ENCODE measurements at places on chromosomes 4 and X. TPM values are rescaled to one million over a fixed set of nuclear protein-coding genes. Genes with fewer than 3 reads are reported as not detected.

The PRDM8 gene
- not detected for total RNA-seq

The CLCN5 gene
- 29.8 TPM for total RNA-seq

The HDX gene
- total RNA-seq: 1.2 TPM

The FAM236D gene
- not detected for total RNA-seq

The DGAT2L6 gene
- total RNA-seq: not detected

The PNMA6F gene
- total RNA-seq: not detected

The TLR3 gene
- total RNA-seq: 4.3 TPM

The APLN gene
- 0.11 TPM for total RNA-seq

The MAGEA11 gene
- total RNA-seq: not detected

The DAPP1 gene
- total RNA-seq: 71.1 TPM

The CYTL1 gene
- not detected for total RNA-seq

The QDPR gene
- 6.3 TPM for total RNA-seq

The CLNK gene
- not detected for total RNA-seq

The MAP3K15 gene
- total RNA-seq: under 0.01 TPM

The MAGIX gene
- total RNA-seq: 21.6 TPM

The SOWAHD gene
- total RNA-seq: not detected

The FRAS1 gene
- 25.9 TPM for total RNA-seq

The LRRC66 gene
- not detected for total RNA-seq

The AKAP4 gene
- total RNA-seq: not detected

The NPY1R gene
- total RNA-seq: not detected

The PCDH10 gene
- 0.22 TPM for total RNA-seq

The DCAF12L2 gene
- not detected for total RNA-seq

The ATRX gene
- 68.0 TPM for total RNA-seq

The SLC4A4 gene
- total RNA-seq: 0.39 TPM

The TRIM60 gene
- total RNA-seq: not detected

The TCEAL2 gene
- total RNA-seq: not detected

The NALF2 gene
- 0.11 TPM for total RNA-seq

The EVC gene
- 42.8 TPM for total RNA-seq

The DNASE1L1 gene
- total RNA-seq: 65.4 TPM

The HPSE gene
- total RNA-seq: 11.0 TPM

The RPL39 gene
- 1,530 TPM for total RNA-seq

The UCP1 gene
- total RNA-seq: 0.11 TPM

The PARM1 gene
- under 0.01 TPM for total RNA-seq

The CORIN gene
- not detected for total RNA-seq

The MAP7D2 gene
- 0.39 TPM for total RNA-seq

The KDM5C gene
- total RNA-seq: 150 TPM

The ADH1B gene
- total RNA-seq: not detected

The ANXA10 gene
- not detected for total RNA-seq

The TMSB15A gene
- total RNA-seq: 1.6 TPM

The TMEM31 gene
- 0.39 TPM for total RNA-seq

The NDP gene
- not detected for total RNA-seq

The SH3TC1 gene
- 2.4 TPM for total RNA-seq

The C4orf36 gene
- not detected for total RNA-seq
